CD4-positive, alpha-beta T cell (primary cell): ENCODE measurements at places on chromosomes 13 and 19.
A peak's percentile ranks its signal among the peaks of the same experiment; 100 is the strongest.

GRCh38 chr19:5293612-5294378 lies 46.8 kb downstream of the PTPRS start:
- no peak for DNase-seq

- no peak for DNase-seq
Observed at GRCh38 chr13:32316028-32316339, 676 bp downstream of the BRCA2 start.

DNA sequence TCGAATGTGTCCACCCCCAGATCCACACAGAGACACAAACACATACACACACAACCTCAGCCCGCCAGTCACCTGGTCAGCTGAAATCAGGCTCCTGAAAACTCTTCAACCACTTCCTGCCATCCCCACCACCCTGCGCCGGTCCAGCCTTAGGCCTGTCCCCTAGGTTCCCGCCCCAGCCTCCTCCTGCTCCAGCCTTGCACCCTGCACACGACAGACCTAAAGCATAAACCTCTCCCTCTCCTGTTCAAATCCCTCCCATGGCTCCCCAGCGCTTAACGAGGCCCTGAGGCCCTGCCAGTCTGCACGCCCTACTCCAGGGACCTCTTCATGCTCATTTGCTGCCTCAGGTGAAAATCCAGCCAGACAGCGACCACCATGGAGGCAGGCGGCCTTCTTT lies 7.1 kb downstream of the PNMA8B start:
- DNase-seq, result no peak

GRCh38 chr13:47306991-47307390 lies 410.1 kb upstream of the HTR2A start:
- no peak for DNase-seq

DNA sequence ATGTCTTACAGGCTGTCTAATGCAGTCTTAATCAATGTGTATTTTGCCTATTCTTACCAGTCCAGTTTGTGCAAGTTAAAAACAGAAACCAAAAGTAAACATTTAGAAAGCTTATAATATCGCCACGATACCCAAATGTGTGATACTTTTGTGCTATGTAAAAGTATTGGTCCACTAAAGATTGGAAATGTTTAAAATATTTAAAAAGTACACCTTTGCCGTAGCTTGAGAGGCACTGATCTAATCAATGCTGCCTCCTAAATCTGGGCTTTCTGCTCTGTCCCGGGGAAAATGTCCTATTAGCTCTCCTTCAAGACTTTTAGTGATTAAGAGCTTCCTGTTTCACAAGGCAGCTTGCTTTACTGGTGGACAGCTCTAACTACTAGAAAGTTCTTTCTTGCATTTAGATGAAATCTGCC lies 64.7 kb downstream of the DNAJC15 start:
- peak; percentile 14 for DNase-seq

DNA sequence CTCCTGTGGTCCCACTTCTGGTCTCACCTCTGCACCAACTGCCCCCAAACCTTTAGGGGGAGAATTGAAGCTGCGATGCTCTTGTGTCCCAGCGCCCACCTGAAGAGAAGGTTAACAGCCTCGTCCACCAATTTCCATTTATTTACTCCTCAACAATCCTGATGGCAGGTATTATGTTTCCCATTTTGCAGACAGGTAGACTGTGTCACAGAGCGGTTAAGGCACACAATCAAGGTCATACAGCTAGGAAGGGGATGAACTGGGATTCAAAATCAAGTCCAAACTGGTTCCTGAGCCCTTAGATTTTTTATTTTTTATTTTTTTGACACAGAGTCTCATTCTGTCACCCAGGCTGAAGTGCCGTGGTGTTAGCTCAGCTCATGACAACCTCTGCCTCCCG lies 6.2 kb downstream of the DNASE2 start:
- no peak for DNase-seq

GRCh38 chr13:71290963-71291841 lies 575.8 kb downstream of the DACH1 start:
- no peak for DNase-seq

- no peak for DNase-seq
Observed at GRCh38 chr19:35292421-35293362, 731 bp downstream of the MAG start.

DNA sequence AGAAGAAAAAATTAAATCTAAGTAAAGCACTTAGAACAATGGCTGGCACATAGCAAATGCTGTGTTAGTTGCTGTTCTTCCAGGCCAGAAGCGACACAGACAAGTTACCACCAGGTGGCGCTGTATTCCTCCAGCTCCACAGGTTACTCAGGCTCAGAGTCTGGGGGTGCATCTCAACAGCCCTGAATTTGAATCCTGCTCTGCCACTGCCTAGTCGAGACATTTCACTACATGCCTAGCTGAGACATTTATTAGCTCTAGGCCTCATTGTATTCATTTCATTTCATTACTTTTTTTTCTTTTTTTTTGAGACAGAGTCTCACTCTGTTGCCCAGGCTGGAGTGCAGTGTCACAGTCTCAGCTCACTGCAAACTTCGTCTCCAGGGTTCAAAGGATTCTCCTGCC lies 16.4 kb upstream of the CYP2B6 start:
- DNase-seq, result peak; percentile 76

DNA sequence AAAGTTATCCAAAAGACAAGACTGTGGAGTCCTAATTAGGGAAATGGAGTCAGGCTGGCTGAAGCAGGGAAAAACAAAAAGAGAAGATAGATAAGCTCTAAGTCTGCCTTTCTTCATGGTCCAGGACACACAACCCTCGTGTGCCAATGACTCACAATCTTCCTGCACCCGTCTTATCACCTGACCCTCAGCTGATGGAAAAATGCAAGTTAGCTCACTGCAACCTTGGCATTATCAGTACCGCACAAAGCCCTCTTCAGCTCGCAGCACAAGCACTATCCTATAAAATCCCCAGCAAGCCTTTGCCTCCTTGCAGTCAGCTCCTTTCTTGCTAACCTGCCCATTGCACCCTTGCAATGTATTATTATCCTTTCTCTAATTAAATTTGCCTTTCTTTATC lies 4.3 kb downstream of the OR7A5 start:
- DNase-seq, result no peak

DNA sequence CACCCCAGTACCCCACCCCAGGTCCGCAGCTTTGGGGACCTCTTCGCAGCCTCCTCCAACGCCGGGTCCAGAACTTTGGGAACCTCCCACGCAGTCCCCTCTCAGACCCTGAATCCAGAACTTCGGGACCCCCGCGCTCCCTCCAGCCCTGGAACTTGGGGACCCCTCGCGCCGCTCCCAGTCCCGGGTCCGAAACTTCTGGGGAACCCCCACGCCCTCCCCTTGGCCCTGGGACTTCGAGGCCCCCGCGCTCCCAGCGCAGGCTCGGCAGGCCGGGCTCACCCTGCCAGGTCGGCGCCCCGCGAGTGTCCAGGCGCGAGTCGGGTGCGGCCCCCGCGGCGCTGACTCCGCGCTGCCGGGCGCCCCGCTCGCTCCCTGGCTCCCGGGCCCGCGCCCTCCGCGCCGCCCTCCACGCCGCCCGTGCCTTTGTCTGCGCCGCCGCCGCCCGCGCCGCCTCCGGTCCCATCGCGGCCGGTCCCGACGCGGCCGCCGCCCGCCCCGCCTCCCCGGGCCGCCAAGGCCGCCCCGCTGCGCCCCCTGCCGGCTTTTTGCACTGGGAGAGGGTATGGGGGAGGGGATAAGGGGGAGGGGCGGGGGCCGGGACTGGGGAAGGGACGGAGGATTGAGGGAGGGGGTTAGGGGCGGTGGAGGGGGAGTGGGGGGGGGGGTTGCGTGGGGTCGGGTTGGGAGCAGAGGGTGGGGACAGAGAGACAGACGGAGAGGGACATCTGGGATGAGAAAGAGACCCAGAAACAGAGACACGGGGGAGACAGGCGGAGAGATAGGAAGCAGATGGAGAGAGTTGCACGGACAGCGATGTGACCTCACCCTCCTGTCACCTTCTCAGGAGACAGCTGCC lies at the start of gene HOMER3:
Gene HOMER3 (minus strand): TSS at position 449 of the 859 bp plus-strand sequence. CDS start 2,235 bp downstream, outside the sequence.
- DNase-seq, result peak; percentile 79

DNA sequence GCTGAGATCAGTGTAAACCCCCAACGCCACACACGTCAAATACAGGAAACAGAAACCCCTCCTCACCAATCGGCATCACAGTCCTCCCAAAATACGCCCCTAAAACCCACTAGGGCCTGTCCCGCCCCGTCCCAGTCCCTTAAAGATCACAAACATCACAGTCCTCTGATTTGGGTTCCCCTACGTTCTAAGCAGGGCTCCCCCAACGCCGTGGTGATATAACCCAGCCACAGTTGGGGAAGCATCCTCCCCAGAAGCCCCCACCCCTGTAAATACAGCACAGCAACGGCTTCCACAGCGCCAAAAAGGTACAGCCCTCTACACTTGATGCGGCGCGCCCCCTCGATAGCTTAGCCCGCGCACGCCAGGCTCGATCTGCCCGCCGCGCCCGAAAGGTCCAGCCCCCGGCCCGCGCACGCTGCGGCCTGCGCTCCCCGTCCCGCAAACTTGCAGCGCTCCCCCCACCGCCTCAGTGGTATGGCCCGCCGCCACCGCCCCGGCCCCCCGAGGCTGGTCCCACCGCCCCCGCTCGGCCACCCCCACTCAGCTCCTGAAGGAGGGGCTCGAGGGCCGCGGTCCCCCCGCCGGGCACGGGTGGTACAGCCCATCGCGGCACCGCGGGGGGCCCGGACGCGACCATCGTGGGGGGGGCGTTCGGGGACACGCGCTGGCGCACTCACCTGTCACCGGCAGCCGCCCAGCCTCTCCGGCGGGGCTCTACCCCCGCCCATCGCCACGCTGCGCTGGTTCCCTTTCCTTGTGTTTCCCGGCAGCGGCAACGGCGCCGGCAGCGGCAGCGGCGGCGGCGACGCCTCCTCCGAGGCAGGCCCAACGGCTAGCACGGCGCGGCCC lies at the start of gene AKT2:
Gene AKT2 (minus strand): TSS at position 845 of the 852 bp plus-strand sequence. CDS start 20,078 bp downstream, outside the sequence.
- DNase-seq, result peak; percentile 12
